Activated naive CD4-positive, alpha-beta T cell treated with anti-CD3 and anti-CD28 coated beads, Interleukin-2, amount 10 ng/mL, durations not matched to agents 7 days and 5 days (primary cell): ENCODE measurements at places on chromosomes 12 and 14.

DNA sequence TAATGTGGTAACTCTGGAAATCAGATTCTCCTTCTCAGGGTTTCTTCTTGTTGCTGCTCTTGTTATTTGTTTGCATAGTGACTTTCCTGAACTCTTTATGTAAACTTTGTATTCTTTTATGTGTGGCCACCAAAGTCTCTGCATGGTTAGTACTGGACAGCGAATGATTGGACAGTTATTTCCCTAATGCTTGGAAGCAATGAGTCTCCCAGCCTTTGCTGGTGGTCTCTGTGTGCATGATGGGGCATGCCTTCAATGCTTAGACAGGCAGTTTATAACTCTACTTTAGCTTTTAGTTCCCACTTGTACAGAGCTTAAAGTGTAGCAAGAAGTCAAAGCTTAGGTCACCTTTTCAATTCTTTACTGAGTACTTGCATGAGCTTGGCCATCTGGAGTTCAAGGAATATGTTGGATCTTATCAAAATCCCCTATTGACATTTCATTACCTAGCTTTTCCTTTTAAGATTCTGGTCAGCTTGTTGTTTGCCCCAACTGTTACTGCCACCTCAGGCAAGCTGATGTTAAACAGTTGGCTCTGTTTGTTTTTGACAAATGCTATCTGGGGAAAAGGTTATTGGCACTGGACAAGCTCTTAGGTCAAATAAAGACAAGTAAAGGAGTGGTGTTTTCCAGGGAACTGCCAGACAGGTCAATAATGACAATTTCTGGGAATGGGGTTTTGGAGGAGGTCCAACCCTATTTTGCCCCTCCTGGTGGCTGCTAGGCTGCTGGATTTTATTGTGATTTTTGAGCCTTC is 12.3 kb downstream of the CCDC91 start:
- DNase-seq, result no peak

GRCh38 chr14:89466484-89466883 is 49.5 kb upstream of the FOXN3 start:
- peak; percentile 24 for DNase-seq

DNA sequence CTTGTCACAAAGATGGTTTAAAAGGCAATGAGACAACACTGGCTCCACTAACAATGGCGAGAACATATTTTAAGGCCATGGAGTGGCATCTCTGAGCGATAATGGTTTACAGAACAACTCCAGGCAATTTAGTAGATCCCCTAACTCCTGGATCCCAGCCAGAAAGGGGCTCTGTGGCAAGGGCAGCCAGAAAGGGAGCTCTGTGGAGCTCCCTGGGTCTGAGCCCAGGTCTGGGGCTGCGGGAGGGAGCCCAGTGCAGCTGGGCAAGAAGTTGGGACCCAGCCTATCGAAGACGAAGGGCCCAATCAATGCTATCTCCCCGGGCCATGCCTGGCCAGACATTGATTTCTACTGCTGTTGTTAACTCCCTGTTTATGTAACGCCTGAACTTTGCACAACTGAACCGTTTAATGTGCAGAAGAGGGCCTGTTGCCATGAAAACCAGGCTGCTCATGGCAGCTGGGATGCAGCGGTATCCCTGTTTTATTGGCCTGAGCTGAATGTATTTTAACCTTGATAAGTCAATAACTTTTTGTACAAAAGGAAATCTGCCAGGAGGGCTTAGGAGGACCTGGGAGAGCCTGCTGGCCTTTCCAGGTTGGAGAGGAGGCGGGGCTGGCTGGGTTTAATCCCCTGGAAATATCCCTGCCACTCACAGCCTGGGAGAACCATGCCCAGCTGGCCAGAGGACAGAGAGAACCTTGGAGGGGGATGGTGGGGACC is 6.7 kb upstream of the FAM222A start:
- no peak for DNase-seq

DNA sequence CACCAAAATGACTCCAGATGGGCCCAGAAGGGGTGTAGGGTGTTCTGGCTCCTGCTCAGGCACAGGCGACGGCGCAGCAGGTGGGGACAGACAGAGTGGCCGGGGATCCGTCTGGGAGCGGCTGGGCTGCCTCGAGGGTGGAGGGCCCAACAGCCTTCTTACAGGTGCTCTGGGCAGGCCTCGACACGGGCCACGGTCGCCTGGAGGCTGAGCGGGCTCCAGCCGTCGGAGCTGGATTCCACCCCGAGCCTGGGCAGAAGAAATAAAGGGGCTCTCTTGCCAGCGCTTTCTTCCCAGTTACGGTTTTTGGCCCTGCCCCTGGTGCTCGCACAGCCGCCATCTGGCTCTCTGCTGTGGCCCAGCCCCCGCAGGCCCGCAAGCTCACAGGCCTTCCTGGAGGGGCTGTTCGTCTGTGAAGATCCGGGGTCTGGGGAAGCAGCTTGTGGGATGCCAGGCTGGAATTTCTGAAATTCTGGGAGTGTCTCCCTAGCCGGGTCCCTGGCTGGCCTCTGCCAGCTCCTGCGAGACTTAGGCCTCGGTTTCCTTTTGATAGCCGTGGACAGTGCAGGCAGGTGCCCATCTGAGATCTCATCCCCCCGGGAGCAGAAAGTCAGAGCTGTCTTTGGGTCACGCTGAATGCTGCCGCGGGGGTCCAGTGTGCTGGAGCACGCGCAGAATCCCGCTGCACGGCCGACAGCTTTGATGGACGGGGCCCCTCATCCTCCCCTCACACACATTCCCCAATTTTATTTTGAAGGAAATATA is 122.7 kb downstream of the PAPOLA start:
- peak; percentile 4 for DNase-seq

DNA sequence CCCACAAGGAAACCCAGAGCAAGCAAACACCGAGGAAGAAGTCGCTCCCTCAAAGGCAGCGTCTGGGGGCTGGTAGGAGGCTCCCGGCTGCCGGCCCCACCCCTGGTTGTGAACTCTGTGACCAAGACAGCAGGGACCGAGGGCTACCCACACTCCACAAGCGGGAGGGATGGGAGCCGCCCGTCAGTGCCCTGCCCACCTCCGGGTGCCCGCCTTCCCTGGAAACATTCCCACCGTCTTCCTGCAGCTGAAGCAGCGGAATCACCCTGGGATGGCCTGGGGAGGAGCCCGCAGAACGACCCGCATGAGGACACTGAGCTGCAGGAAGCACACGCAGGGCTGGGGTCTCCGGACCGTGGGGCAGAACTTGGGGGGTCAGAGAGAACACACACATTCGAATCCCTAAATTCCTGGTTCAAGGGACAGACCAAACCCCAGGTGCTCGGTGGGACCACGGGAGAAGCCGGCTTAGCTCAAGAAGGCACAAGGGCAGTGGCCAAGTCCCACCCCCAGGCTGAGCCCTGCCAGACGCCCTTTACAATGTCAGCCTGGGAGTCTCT is 33.5 kb upstream of the C14orf180 start:
- peak; percentile 10 for DNase-seq

DNA sequence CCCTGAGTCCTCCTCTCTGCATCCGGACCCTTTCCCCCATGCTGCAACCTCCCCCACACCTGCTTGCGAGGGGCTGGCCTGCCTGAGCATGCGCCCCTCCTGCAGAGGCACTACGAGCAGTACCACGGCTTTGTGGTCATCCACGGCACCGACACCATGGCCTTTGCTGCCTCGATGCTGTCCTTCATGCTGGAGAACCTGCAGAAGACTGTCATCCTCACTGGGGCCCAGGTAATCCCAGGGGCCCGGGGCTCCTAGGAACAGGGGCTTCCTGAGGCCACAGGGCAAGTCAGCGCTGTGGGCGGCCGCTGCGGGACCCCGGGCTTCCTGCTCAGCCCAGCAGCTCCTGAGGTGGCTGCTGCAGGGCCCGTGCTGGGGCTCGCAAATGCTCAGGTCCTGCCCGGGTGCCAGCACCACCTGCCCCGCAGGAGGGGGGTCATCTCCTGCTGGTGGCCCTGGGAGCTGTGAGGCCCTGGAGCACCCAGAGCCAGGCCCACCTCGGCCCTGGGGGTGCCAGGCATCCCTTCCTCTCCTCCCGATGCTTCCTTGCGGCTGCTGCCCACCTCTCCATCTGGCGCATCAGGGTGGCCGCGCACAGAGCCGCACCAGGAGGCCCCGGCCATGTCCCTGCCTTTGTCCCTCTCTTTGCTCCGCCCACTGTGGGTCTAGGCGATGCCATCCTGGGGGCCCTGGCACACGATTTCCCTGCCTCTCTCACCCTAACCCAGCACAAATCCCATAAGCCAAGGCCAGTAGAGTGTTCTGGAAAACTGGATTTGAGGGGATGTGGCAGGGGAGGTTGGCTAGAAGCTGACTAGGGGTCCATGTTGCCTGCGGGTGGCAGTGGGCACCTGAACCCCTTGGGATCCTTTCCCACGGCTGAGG is 10.2 kb downstream of the ASPG start:
- no peak for DNase-seq

DNA sequence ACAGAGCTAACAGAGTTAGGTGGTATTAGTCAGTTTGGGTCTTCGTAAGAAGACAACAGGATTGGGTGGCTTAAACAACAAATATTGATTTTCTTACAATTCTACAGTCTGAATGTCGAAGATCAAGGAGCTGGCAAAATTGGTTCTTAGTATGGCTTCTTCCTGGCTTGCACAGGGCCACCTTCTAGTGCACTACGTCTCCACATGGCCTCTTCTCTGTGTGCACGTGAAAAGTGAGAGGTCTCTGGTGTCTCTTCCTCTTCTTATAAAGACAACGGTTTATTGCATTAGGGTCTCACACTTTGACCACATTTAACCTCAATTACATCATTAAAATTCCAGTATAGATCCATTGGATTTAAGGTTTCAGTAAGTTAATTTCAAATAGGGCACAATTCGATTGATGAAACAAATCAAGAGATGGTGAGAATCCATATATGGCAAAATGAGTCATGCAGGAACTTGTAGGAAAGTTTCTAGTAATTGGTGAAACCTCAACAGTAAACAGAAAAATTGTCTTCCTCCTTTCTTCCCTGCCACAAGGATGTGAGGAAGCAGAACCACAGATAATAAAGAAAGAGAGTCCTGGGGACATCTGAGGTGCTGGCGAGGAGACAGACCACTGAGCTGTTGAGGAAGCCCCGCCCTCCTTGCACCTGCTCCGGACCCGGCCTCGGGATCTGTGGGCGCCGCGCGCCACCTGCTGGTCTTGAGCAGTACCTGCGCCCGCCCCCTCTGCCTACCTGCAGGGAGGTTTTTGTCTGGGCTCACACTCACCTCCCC is 846.7 kb downstream of the TMEM121 start:
- peak; percentile 87 for DNase-seq

DNA sequence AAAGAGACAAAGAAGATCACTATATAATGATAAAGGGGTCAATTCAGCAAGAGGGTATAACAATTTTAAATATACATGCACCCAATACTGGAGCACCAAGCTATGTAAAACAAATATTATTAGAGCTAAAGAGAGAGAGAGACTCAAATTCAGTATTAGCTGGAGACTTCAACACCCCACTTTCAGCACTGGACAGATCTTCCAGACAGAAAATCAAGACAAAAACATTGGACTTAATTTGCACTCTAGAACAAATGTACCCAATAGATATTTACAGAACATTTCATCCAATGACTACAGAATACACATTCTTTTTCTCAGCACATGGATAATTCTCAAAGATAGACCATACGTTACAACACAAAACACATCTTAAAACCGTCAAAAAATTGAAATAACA is 81.0 kb downstream of the KLHL28 start:
- DNase-seq, result no peak

GRCh38 chr12:51823875-51824565 is 24.5 kb downstream of the FIGNL2 start:
- peak; percentile 37 for DNase-seq

DNA sequence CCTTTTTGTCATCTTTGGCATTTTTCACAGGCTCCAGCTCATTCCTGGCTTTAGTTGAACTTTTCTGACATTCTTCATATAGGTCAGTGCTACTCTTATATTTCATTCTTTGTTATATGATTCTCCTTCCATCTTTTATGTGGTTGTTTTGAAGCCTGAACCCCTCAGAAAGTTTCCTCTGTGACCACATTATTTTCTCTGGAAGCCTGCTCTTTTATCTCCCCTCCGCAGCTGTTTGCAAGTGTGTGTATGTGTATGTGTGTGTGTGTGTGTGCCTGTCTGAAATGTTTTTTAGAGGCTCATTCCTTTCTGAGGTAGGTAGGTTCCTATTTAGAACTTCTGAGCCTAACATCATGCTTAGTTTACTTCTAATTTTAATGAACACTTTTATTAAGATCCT is 47.6 kb downstream of the ANO4 start:
- DNase-seq, result no peak

DNA sequence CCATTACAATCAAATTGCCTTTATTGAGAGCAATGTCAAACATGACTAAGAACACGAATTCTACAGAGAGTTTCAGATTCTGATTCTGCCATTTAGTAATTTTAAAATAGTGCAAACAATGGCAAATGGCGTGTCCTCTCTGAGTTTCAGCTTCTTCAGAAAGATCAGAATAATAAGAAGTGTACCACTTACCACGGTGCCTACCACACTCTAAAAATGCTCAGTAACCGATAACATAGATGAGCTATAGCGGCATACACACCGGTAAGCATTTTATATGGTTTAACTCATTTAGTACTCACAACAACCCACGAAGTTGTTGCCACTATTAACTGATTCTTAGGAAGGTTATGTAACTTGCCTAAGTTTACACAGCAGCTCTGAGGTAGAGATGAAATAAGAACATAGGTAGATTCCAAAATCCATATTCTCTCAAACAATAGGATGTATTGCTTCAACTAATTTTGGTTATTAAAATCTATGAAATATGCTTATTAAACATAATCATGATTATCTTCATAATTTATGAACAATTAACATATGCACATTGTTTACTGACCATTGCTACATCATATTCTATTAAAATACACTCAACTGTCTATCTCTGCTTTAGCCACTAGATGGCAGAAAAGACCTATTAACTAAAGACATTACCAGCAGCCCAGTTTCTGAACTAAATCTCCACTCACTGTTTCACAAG is 38.3 kb downstream of the SLC6A15 start:
- DNase-seq, result no peak

GRCh38 chr12:74641694-74642093 is 104.1 kb downstream of the ATXN7L3B start:
- DNase-seq, result no peak

DNA sequence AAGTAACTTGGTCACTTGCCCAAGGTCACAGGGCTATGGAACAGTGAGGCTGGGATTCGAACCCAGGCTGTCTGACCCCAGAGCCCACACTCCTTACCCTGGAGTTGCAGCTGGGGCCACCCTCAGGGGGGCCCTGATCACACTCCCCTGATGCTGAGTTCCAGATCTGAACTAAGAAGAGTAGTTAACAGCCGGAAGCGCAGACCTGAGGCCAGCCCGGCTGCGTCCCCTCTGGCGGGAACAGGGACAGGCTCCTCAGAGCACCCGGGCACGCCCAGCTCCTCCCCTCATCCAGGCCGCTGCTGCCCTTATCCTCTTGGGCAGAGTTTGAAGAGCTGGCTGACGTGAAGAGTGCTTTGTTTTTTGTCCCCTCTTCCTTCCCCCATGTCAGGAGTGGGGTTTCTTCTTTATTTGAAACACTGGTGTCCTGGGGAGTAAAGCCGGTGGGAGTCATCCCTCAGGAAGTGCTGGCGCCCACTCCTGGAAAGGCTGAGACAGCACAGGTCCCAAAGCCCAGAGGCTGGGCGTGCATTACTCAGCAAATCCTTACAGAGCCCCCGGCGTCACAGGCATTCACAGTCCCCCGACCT is 8.7 kb downstream of the PHB2 start:
- DNase-seq, result peak; percentile 62

GRCh38 chr14:63045612-63046320 is 508 bp upstream of the KCNH5 start:
- DNase-seq, result no peak
